ENCODE measurements at places on chromosomes 5 and 9.

DNA sequence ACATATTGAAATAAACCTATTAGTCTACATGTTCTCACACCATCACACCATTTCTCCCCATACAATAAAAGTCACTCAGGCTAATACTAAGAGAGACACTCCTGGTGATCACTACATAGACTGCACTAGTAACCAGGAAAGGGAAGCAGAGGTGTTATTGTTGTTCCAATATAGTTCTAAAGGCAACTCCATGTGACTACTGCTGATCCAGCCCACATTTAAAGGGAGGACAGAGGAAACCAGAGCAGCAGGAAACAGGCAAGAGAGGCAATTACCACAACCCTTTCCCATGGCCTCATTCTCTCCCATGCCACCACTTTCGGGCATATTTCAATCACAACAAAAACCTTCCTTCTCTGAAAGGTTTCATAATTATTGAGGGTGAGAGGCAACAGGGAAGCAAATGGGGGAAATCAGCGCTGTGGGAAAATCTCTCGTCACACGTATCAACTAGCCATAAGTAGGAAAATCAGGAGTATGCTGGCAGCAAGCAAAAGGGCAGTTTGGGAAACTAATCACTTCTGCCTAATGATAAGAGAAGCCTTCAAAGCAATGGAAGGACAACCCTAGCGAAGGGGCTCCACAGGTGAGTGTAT lies 1.8 kb downstream of the UBAP2 start:
- no peak for DNase-seq

GRCh38 chr9:86445671-86446070 lies 91.5 kb upstream of the TUT7 start:
- DNase-seq, result no peak

DNA sequence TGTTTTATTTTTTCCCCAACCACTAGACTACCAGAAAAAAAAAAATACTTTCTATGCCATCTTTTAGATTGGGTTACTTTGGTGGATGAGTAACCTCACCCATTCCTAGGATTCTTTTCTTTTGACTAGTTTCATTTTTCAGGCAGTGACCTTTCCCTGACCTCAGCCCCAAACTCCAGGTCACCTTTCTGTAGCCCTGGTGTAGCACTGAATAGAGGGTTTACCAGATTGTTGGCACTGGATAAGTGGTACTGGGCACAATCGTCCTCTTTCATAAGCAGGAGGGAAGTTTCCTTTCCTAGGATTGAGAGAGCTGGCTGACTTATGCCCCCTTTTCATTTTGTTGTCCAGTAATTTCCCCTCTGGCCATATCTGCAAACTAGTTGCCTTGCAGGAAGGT lies 169.4 kb upstream of the TMEM161B start:
- no peak for DNase-seq

GRCh38 chr5:139416651-139417050 lies 12.8 kb upstream of the SPATA24 start:
- DNase-seq, result no peak

DNA sequence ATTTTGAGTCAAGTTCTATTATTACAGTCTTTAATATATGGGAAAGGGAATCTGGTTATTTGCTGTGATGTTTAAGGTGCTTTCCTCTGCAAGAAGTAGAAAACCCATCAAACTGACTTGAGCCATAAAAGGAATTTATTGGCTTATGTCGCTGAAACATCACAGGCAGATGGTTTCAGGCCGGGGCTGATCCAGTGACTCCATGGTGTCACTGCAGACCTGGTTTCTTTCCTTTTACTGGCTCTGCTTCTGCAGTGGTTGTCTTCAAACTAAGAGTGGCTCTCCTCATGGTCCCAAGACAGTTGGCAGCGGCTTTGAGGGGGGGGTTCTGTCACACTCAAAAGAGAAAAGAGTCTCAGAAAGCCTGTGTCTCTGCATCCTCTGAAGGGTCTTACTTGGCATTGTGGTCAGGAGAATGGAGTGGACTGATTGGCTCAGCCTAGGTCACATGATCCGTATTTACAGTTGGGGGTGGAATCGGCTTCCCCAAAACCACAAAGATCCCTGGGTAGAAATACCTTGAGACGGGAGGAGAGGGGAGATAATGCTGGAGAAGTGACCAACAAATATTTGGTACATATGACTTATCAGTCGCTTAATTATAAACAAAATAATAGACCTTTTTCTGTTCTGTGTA lies 106.3 kb downstream of the DAPK1 start:
- DNase-seq, result no peak

GRCh38 chr5:87649455-87649854 lies 236.7 kb upstream of the CCNH start:
- no peak for DNase-seq

- no peak for DNase-seq
Measured at GRCh38 chr9:20838218-20838617, 154.2 kb downstream of the FOCAD start.

GRCh38 chr5:76765249-76765648 lies 49.3 kb downstream of the F2R start:
- no peak for DNase-seq

- no peak for DNase-seq
Measured at GRCh38 chr9:134214766-134215419, 50.5 kb upstream of the RNU6ATAC start.

DNA sequence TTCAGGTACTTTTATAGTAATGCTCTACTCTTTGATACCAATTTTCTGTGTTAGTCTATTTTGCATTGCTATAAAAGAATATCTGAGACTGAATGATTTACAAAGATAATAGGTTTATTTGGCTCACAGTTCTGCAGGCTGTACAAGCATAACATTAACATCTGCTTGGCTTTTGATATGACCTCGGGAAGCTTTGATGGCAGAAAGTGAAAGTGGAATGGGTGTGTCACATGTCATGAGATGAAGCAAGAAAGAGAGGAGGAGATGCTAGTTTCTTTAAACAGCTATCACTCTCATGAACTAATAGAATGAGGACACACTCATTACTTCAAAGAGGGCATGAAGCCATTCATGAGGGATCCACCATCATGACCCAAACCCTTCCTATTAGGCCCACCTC lies 270.9 kb upstream of the IL12B start:
- DNase-seq, result no peak

DNA sequence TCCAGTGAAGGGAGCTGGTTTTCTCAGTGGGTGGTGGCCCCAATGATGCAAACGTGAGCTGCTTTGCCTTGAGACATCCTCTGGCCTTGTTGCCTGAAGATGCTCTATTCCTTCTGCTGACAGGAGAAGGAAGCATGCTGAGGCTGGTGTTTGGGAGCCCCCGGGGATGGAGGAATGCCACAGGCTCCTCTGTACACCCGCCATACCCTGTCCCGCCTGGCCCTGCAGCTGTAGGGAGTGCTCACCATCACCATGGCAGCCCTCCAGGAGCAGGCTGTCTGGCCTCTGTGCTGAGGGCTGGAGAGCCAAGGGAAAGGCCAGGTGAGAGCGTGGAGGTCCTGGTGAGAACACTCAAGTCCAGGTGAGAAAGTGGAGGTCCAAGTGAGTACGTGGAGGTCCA lies 134.4 kb downstream of the MRPL36 start:
- DNase-seq, result no peak

DNA sequence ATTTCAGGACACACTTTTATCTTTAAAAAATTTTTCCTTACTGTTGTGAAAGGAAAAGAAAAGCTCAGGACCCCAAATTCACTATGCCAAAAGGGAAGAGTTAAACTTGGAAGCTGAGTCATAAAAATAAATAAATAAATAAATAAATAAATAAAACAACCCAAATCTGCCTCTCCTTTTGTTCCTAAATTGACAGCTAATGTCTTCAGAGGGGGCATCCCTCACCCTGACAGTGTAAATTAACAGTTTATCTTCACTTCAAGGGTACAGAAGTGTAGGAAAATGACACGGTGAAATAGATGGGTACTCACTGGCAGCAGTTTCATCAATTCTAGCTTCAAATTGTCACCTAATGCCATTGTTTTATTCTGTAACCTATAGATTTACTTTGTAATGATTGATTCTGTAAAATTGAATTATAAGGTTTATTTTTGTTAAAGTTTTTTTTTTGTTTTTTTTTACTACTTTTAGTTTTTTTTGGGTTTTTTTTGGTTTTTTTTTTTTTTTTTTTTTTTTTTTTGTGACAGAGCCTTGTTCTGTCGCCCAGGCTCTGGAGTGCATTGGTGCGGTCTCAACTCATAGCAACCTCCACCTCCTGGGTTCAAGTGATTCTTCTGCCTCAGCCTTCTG lies 18.5 kb upstream of the ANXA1 start:
- DNase-seq, result no peak

GRCh38 chr9:114694719-114695269 lies 12.8 kb upstream of the TEX48 start:
- no peak for DNase-seq

- DNase-seq, result no peak
Measured at GRCh38 chr5:78632467-78632866, 16.1 kb downstream of the LHFPL2 start.

GRCh38 chr5:81513473-81513872 lies 119.5 kb upstream of the ACOT12 start:
- no peak for DNase-seq

DNA sequence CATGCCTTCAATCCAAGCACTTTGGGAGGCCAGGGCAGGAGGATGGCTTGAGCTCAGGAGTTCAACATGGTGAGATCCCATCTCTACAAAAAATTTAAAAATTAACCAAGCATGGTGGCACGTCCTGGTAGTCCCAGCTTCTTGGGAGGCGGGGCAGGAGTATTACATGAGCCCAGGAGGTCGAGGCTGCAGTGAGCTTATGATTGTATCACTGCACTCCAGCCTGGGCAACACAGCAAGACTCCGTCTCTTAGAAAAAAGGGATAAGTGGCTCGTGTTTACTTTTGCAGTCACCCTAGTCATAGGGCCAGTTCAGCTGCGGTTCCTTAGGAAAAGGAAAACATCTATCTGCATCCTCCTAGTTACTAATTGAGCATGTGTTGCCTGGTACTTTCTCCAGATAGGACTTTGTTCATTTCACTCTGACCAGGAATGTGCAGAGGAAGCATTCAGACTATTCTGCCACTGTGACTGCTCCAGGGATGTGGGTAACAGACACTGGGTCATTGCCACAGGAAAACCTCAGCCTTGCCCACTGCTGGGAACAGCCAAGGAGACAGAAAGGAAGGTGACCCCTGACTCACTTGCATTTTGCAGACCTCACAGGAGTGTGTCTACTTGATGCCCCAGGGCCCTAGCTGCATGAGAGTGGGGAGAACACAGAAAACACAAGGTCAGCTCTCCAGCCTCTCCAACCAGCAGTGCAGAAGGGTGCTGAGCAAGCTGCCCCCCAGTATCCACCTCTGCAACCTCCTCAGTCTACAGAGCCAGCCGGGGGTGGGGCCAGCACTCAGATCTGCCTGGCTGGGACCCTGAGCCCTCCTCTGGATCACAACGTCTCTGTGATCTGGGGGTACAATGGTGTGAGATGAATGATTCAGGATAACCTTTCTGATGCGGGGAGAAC lies 33.9 kb upstream of the ALDH1B1 start:
- no peak for DNase-seq

DNA sequence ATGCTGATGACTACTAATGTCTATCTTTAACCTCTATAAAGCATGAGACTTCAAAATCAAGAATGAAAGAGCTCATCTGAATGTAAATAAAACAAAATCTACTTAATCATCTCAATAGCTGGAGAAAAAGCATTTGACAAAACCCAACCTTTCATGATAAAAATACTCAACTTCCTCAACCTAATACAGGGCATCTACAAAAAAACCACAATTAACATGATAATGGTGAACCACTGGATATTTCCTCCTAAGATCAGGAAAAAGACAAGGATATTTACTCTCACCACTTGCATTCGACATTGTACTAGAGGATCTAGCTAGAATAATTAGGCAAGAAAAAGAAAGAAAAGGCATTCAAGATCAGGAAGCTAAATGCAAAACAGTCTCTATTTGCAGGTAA lies 49.3 kb downstream of the FAM169A start:
- no peak for DNase-seq

GRCh38 chr5:179823937-179824744 lies 3.4 kb downstream of the SQSTM1 start:
- DNase-seq, result no peak

- DNase-seq, result no peak
Measured at GRCh38 chr5:20291766-20292165, 303.8 kb upstream of the CDH18 start.

DNA sequence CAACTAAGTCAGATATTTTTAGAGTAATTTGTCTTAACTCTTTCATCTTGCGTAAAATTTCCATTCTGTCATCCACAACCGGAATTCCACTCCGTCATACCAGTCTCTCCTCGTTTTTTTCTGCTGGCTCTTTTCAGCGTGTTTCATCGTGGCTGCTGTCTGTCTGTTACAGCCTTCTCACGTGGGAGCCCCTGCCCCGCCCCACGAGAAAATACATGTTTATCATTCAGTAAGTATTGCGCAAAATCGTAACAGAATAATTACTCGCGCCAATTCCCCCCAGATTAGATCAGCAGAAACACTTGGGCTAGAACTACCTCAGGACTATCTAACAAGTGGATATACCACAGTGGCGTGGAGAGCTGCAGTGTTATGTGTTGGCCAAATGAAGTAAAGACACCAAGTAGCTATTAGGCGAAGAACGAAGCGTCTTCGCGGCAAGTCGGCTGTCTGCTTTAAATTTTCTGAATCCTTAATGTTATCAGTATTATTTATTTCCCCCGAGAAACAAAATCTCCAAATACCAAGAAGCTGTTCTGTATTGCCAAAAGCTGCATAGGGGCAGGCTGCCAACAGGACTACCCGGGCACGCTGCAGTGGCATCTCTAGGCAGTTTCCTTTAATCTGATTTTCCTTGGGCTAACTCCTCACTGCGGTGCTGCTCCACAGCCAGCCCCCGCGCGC lies 566 bp upstream of the FOCAD start:
- DNase-seq, result peak; percentile 45

DNA sequence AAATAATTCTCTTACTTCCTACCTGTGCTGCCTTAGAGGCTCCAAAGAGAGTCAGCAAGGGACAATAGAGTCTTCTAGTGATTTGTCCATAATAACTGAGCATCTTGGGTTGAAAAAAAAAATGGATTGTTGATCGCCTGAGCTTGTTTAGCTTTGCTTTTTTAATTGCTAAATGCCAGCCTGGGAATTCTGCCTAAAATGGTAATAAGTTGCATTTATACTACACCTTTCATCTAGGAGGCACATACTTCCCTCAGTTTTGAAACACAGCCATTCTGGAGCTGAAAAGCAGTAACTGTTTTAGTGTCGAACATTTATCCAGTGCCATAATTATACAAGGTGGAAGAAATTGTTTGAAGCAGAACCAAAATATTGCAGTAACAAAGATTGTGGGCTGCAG lies 421.3 kb downstream of the CAAP1 start:
- DNase-seq, result no peak

All from stimulated activated CD4-positive, alpha-beta T cell treated with anti-CD3 and anti-CD28 coated beads, Interleukin-4, amount 100 ng/mL, for 1 hour (primary cell).